ENCODE measurements at places on chromosomes 6 and 20.

- DNase-seq, result peak; percentile 60
Observed at GRCh38 chr20:4297127-4297826, 281.9 kb upstream of the RNF24 start.

- DNase-seq, result no peak
Observed at GRCh38 chr6:131766631-131767030, 41.2 kb upstream of the ENPP1 start.

- DNase-seq, result no peak
Observed at GRCh38 chr20:51185277-51185676, 162.4 kb upstream of the KCNG1 start.

DNA sequence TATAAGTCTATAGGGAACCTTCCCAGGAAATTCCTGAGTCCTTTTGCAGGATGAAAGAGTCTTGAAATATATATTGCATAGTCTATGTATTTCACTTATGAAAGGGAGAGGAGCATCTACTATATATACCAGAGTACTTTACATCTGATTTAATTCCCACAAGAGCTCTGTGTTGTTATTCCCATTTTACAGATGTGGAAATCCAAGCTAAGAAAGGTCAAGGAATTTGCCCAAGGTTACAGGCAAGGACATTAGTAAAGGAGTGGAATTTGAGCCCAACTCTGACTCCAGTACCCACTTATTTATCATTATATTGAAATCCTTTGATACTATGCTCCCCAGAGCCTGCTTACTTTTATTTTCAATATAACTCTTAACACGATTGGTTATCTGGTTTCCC, 2.6 kb downstream of the SESN1 start:
- no peak for DNase-seq

DNA sequence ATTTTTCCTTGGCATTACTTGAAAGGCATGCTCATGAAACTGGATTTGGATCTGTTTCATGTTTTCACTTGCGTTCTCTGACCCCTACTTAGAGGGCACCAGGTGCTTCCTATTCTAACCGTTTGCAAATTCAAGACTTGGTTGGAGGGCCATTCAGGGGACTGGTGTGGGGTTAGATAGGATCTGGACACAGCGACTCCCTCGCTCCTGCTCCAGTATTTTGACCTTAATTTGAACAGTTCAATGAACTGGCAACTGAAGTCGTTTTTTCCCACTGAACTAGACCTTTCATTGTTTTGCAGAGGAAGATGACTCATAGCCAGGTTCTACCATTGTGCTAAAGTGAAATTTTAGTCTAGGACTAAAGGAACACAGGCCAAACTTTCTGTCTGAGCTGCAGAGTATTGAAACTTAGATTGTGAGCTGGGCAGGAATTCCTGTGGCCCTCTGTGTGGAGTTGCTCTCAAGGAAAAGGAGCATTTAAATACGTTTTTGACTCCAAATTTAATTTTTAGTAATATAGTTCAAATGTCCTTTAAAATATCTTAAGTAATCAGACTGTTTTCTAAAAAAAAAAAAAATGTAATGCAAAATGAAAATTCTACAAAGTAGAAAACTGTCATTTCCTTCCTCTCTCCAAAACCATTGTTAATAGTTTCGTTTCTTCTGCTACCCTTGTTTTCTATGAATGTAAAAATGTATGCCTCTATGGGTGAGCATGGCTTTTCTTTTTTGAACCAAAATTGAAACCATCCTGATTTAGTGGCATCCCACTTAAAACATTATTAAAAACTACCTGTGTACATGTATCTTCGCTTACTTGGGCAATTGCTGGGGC, 64.8 kb downstream of the UTRN start:
- DNase-seq, result no peak

DNA sequence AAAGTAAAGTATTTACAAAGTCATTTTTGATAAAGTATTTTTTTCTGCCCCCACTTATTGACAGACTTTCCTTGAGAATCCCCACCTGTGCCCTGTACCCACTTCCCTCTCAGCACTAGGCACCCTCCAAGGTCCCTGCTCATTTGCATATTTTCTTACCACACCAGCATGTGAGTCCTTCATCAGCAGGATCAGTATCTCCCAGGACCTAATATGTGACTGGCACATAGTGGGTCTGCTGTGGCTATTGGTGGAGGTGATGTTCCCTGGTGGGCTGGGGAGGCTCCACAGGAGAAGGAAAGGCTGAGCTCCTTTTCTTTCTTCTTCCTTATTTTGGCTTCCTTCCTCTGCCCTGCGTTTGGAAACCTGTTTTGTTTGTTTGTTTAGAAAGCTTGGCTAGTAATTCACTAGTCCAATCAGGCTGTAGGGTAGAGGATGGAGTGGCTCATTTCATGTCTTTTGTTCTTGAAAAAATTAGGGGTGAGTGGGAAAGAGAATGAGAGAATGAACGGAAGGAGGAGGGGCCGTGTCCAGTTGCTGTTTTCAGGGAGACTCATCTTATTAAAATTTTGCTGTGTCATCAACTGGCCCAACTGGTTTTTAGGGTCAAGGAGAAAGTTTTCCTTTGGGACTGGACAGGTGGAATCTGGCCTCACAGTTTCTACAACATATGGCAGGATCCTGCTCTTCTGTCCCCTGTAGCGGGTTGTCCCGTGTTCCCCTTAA, 2.8 kb upstream of the RNF24 start:
- DNase-seq, result no peak

DNA sequence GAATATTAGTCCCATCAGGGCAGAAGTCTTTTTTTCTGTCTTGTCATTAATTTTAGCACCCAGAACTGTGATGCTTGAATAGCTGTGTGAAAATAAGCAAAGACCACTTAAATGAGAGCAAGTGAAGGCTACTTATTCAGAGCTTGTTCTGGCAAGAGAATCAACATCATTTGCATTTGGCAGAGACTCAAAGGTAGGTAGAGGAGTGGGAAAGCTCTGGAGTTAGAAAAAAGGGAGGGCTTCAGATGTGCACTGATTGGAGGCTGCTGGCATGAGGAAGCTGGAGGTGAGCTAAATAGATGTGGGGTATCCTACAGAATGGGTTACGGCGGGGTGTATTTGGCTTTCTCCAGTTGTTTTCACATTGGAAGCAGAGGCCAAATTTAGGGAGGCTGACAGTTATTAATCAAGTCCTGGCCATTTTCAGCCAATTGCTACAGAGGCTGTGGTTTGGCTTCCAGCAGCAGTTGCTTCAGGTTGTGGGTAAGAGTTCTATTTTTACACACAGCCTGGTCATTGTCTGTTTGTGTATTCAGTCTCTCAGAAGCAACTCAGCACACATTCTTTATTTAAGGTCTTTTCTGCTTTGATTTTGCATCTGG, 254.3 kb downstream of the BTBD3 start:
- DNase-seq, result peak; percentile 47

DNA sequence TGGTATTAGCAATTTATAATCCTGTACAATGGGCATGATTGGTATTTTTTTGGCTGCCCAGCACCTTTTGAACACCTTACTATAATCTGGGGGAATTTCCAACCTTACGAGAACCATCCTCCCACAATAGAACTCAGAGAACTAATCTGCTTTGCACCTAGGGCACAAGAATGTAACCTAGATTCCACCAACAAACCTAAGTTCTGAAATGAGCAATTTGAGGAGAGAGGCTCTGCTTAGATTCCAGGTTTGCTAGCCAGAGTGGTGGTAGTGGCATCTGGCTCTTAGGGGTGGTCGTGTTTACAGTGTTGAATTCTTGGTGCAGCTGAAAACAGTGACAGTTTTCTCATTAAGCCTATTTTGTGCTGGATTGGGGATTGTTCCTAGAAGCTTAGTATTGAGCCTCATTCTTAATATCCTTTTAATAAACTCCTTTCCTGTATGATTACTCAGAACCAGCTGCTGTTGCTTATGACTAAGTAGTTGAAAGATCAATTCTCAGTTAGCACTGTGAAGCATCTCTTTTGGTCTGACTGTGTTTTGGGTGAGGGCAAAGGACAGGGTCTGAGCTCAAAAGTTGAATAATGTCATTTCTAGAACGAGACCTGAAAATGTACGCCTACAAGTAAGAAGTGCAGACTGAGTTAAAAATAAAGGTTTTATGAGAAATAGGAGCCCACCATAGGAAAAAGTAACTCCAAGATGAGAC, 385.6 kb downstream of the CDKAL1 start:
- DNase-seq, result no peak

- DNase-seq, result no peak
Observed at GRCh38 chr20:61786230-61786629, 279.5 kb downstream of the TAF4 start.

DNA sequence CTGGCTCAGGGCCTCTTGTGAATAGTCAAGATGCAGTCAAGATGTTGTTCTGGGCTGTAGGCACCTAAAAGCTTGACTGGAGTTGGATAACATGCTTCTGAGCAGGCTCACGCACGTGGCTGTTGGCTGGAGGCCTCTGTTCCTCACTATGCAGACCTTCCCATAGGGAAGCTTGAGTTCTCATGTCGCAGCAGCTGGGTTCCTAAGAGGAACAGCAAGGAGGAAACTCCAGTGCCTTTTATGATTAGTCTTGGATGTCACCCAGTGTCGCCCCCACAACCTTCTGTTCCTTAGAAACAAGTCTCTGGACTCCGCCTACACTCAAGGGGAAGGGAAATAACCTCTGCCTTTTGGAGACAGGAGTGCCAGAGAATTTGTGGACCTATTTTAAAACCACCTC, 210.7 kb downstream of the BCAS1 start:
- peak; percentile 71 for DNase-seq

GRCh38 chr20:19492116-19492515, 265.9 kb upstream of the RIN2 start:
- DNase-seq, result no peak

- DNase-seq, result no peak
Observed at GRCh38 chr20:15196547-15197255, 859.3 kb upstream of the FLRT3 start.

DNA sequence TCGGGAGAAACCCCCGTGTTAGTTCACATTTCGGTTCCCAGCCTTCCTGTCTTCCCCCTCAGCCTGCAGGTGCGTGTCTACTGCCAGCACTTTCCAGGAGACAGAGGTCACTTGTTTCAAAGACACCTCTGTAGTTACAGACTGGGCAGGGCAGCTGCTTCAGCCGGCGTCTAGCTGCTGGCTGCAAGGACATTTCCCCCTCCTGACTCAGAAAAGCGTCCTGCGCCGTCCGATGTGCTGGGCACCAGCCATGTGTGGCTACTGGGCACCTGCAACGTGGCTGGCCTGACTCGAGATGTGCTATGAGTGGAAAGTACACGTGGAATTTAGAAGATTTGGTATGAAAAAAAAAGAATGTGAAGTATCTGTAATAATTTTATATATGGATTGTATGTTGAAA, 37.6 kb downstream of the RRBP1 start:
- no peak for DNase-seq

- no peak for DNase-seq
Observed at GRCh38 chr6:106688177-106688951, 59.0 kb downstream of the QRSL1 start.

DNA sequence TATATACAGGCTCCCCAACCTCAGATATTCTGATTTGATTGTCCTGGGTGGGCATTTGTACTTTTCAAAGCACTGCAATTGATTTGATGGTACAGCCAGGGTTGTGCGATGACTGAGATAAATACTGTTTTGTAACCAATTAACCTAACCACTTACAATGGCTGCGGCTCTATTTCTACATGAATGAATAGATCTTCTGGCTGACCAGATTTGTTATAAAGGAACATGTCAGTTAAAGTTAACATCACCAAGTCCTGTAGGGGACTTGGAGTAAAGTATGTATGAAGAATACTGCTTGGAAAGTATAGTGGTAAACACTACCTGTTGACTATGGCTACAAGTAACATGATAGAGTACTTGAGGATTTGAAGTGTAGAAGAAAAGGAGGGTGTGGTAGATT, 369.2 kb upstream of the JAG1 start:
- DNase-seq, result no peak

DNA sequence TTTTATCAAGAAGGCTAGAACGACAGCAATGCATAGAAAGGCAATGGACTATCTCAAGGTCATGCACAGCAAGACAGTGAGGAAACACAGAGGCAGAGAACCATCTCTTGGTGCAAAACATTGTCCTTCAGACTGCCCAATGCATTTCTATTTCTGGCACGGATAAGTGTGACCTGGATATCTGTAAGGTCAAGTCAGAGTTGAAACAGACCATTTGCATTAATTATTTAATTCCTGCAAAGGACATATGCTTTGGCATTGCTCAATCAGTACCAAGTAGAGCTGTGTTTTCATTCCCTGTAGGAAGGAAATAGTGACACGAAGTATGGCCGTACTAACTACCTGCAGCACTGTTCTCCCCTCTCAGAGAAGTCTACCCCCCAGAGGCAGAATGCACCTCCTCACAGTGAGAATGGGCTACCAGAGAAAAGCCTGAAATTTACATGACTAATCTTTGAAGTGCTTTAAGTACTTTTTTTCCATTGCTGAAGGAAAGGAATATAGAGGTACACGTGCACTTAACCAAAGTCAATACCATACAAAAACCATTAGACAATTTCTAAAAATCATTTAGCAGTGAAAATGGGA, 32.1 kb upstream of the GSTA4 start:
- no peak for DNase-seq

GRCh38 chr6:116954938-116955337, 77.9 kb downstream of the RFX6 start:
- no peak for DNase-seq

DNA sequence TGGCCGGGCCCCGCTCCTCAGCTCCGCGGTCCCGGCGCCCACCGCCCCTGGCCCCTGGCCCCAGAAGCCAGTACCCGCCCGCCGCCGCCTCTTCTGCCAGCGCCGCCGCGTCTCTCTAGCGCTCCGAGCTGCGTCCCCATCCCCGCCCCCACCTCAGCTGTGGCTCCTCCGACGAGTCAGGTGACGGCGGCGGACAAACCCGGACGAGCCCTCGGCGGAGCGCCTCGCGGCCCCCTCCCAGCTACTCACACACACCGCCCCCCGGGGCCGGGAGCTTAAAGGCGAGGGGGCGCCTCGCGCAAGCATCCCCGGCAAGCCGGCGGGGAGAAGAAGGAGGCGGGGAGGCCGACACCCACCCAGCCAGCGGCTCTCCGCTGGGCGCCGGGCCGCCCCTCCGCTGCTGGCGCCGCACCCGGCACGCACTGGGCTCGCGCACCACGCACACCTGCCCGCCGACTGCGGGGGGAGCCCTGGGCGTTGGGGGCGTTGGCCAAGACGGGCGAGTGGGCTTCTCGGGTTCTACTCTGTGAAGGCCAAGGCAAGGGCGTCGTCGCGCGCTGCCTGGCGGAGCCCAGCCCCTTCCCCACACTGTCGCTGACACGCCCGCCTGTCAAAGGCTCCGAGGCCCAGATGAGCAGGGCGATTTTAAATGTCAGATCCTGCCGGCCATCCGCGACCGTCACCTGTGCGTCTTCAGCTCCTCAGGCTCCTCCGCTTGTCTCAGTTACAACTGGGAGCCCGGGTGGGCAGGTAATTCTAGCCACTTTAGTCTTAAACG, at the start of gene SNAP91:
TSS of gene SNAP91 (minus strand) at position 132 of the 778 bp plus-strand sequence. CDS start 1,174 bp downstream, outside the sequence.
- peak; percentile 73 for DNase-seq
